Activated CD4-positive, alpha-beta memory T cell treated with anti-CD3 and anti-CD28 coated beads for 36 hours (primary cell): ENCODE measurements at places on chromosomes 2 and 18. TPM values are rescaled to one million over a fixed set of nuclear protein-coding genes. Genes with fewer than 3 reads are reported as not detected.
A peak's percentile ranks its signal among the peaks of the same experiment; 100 is the strongest.

Gene HRH4
- 0.65 TPM for total RNA-seq

Gene CCDC102B
- total RNA-seq = 2.4 TPM

Gene MATN3
- total RNA-seq = not detected

Gene PCGF1
- total RNA-seq = 26.0 TPM

Gene GTF2A1L
- not detected for total RNA-seq

DNA sequence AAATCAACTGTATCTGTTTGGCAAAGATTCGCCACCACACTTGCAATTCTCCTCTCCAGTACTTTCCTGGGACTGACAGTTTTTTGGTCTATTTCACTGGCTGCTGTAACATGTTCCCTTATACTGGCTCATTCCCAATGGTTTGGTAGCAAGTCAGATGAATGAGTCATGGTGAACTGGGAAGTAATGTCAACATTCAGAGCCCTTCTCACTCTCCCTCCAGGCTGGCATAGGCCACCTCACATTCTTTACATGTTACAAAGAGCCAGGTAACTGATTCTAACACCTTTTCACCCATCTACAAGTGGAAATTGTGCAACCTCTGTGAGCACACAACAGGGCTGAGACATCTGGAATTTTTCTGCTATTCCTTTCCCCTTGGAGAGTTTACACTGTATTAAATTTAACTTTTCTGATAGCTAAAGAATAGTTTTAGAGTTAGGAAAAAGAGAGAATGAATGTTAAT lies 111.3 kb upstream of the TLK1 start:
- no peak overlapping the region for H3K4me3 ChIP-seq
- no peak overlapping the region for H3K27ac ChIP-seq
- no peaks in the 10 kb centered on the region for H3K4me1 ChIP-seq
- no peak for DNase-seq
- H3K27me3 ChIP-seq = no peaks in the 10 kb centered on the region

- DNase-seq = peak; percentile 46
- no peaks in the 10 kb centered on the region for H3K27me3 ChIP-seq
- no peak overlapping the region for H3K4me3 ChIP-seq
- H3K4me1 ChIP-seq = peaks cover 46% of the 10 kb centered on the region
Measured at GRCh38 chr2:190693533-190694232, 44.8 kb downstream of the NAB1 start.

GRCh38 chr2:239151201-239152131 lies 249.4 kb downstream of the HDAC4 start:
- no peak overlapping the region for H3K4me3 ChIP-seq
- H3K4me1 ChIP-seq = peaks cover 16% of the 10 kb centered on the region
- no peak for DNase-seq
- peaks cover 59% of the 10 kb centered on the region for H3K36me3 ChIP-seq
- H3K27ac ChIP-seq = no peak overlapping the region

DNA sequence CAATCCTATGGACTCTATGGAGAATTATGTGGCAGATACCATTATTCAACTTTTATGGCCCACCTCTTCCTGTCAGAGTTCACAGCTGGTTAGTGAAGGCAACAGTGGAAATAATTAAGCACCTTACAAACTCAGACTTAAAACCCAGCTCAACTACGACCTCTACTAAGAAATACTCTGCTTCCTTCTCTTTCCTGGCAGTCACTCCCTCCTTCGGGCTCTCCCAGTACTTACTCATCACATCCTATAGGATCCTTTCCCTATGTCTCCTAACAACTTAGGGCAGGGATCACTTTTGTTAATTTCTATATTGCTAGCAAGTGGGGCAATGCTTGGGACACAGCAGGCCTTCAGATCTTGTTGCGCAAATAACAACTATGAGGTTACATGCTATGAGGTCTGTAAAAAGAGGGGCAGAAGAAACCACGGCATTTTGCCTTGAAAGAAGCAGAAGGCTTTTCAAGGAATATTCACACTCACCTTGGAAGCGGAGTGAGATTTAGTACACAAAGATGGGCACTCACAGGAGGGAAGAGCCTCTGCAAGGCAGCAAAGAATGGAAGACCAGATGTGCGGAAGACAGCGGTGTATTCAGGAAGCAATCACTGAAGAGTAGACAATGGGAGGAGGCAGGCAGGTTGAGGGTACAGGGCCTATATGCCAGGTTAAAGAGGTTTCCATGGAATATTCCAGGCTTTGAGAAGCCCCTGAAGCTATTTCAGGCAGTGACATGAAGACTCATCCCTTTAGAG lies 2.1 kb downstream of the STK39 start:
- H3K27ac ChIP-seq = peak overlapping the region; percentile 88
- peaks cover 7% of the 10 kb centered on the region for H3K36me3 ChIP-seq
- H3K4me1 ChIP-seq = peaks cover 38% of the 10 kb centered on the region
- H3K27me3 ChIP-seq = no peaks in the 10 kb centered on the region

DNA sequence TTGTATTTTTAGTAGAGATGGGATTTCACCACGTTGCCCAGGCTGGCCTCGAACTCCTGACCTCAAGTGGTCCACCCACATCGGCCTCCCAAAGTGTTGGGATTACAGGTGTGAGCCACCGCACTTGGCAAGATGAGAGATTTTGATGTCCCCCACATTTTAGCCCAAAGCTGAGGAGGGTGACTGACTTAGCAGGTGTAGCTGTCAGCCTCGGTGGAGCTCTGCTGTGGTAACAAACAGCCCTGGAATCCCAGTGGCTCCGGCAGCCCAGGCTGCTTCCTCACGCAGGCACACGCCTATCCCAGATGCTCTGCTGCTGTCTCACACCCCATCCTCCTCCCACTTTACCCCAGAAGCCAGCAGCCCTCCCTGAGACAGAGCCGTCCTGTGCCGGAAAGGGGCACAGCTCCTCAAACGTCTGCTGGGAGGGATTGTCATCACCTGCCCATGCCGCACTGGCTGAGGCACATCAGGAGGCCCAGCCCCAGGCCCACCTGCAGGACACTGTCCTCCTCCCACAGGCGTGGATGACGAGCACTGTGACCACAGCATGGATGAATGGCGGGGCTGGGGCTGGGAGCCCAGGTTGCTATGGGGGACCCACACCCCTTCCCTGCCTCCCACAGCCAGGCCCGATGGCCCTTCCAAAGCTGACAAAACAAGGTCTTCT lies 10.6 kb upstream of the BOK start:
- DNase-seq = no peak
- H3K36me3 ChIP-seq = no peaks in the 10 kb centered on the region
- peaks cover 30% of the 10 kb centered on the region for H3K27me3 ChIP-seq
- no peaks in the 10 kb centered on the region for H3K4me1 ChIP-seq

DNA sequence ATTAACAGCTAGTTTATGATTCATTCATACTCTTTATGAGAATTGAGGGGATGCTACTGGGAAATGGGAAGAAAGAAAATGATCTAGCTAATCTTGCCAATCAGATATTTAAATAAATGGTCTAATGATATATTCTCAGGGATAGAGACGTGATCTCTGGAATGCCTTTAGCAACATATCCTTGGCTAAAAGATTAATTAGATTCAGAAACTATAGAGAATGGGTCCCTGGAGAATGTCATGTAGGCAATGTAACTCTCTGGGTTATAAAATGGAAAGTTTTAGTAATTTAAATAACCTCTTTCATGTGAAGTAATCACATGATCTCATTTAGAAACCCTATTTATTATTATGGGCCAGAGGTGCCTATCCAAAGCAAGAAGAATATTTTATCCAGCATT lies 771.0 kb upstream of the CDH2 start:
- H3K4me3 ChIP-seq = no peak overlapping the region
- H3K27me3 ChIP-seq = no peaks in the 10 kb centered on the region
- H3K36me3 ChIP-seq = no peaks in the 10 kb centered on the region
- no peaks in the 10 kb centered on the region for H3K4me1 ChIP-seq
- no peak overlapping the region for H3K27ac ChIP-seq
- DNase-seq = no peak

- no peak for DNase-seq
- H3K4me1 ChIP-seq = no peaks in the 10 kb centered on the region
- H3K27ac ChIP-seq = no peak overlapping the region
- no peak overlapping the region for H3K4me3 ChIP-seq
- H3K36me3 ChIP-seq = no peaks in the 10 kb centered on the region
- no peaks in the 10 kb centered on the region for H3K27me3 ChIP-seq
Measured at GRCh38 chr2:95310216-95310615, 13.1 kb downstream of the KCNIP3 start.

DNA sequence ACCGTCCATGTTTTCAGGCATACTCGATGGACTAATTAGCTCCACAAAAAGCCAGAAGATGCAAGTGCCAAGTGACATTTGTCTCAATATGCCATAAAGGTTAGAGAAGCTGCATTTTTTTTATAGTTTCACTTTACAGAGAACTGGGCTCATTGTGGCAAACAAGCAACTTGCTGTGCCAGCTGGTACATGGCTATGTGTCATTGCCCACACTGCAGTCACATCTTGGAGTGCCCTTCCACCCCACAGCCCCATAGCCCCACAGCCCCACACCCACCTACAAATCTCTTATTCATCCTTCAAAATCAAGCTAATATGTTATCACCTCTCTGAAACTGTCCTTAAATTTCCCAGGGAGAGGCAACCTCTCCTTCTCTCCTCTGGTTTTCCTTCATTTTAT lies 451.9 kb downstream of the ARHGAP15 start:
- peaks cover 29% of the 10 kb centered on the region for H3K4me1 ChIP-seq
- H3K27me3 ChIP-seq = no peaks in the 10 kb centered on the region
- no peak overlapping the region for H3K4me3 ChIP-seq
- DNase-seq = peak; percentile 36

GRCh38 chr18:76720683-76721082 lies 101.7 kb upstream of the ZNF236 start:
- H3K27ac ChIP-seq = no peak overlapping the region
- DNase-seq = no peak
- H3K27me3 ChIP-seq = no peaks in the 10 kb centered on the region
- no peak overlapping the region for H3K4me3 ChIP-seq
- peaks cover 40% of the 10 kb centered on the region for H3K4me1 ChIP-seq

DNA sequence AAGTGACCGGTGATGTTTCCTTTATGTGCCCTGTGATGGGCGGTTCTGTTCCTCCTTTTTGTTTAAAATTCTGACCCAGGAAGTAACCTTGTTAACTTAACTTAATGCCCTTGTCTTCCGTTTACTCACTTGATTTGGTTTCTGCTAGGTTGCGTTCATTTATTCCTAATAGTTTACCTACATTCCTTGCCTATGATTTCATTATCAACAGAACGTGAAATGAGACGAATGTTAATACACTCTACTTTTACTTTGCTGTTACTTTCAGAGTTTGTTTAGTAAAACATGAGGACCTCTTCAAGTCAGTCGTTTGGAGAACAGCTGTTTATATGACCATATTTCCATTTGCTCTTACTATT lies 638 bp downstream of the CEP192 start:
- DNase-seq = no peak
- peak overlapping the region; percentile 96 for H3K4me3 ChIP-seq
- H3K27ac ChIP-seq = peak overlapping the region; percentile 92
- peaks cover 3% of the 10 kb centered on the region for H3K27me3 ChIP-seq
- peaks cover 16% of the 10 kb centered on the region for H3K36me3 ChIP-seq

DNA sequence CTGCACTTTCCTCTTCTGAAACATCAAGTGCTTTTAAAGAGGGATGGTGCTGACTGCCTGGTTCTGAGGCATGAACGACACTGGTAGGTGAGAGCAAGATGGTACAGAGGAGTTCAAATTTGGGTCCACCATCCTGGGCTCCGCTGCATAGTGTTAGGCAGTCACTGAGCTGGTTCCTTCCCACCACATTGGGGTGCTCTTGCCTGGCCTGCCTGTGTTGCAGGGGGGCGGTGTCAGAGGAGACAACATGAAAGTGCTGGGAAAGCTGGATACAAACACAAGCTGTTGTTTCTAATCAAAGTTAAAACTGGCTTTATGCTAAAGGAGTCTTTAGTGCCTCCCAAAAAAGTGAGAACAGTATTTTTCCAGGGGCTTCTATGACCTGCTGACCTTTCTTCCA lies 258.1 kb downstream of the GBX2 start:
- peaks cover 6% of the 10 kb centered on the region for H3K27me3 ChIP-seq
- no peak overlapping the region for H3K4me3 ChIP-seq
- no peak overlapping the region for H3K27ac ChIP-seq
- DNase-seq = no peak
- H3K36me3 ChIP-seq = peaks cover 4% of the 10 kb centered on the region
- no peaks in the 10 kb centered on the region for H3K4me1 ChIP-seq

DNA sequence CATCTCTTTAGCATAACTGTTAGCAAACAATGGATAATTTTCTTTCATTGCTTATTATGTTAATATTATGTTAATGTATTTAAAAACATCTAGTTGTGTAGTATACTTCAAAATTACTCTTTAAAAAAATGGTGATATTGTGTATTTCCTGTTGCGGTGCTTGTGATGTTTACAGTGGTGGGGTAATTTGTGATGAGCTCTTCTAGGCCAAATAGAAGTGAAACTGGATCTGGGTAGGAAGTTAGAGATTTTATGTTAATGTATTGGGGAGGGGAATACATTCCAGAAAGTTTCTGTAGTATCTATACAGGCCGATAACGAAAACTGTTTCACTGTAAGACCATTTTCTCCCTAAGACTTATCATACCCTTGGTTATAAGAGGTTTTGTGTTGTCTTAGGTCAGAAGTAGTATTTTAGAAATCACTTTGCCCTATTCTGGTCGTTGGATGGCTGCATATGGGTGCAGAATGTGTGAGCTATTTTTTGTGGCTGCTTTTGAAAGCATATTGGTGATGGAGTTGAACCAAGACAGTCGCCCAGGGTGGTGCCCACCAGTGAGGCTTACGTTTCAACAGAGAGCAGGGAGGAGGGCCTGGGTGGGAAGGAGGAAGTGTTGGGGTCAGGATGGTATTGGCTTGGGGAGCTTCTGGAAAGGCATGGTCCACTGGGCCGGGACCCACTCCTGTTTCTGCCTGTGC lies 5.8 kb downstream of the TSHZ1 start:
- peak overlapping the region; percentile 79 for H3K27ac ChIP-seq
- no peaks in the 10 kb centered on the region for H3K27me3 ChIP-seq
- no peak for DNase-seq
- no peaks in the 10 kb centered on the region for H3K36me3 ChIP-seq

DNA sequence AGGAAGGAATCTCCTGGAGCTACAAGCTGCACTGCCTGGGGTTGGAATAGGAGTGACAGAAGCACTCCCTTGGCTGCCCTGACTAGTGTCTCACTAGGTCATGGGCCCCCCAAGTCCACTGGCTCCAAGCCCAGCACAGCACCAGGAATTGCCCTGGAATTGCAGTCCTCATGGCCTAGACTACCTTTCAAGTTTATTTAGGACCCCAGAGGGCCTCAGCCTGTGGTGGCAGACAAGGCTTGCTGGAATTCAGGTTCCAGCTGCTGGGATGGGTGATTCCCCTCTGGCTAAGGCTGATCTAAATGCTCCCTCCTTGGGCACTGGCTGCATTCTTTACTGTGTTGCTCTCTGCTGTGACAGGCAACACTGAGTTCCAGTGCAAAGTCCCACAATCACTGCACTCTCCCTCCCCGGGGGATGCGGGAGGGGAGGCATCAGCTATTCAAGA lies 14.0 kb downstream of the STRADB start:
- no peaks in the 10 kb centered on the region for H3K27me3 ChIP-seq
- DNase-seq = no peak
- H3K27ac ChIP-seq = no peak overlapping the region
- H3K36me3 ChIP-seq = peaks cover 36% of the 10 kb centered on the region

- H3K36me3 ChIP-seq = no peaks in the 10 kb centered on the region
- DNase-seq = no peak
- no peak overlapping the region for H3K27ac ChIP-seq
- no peak overlapping the region for H3K4me3 ChIP-seq
- no peaks in the 10 kb centered on the region for H3K27me3 ChIP-seq
Measured at GRCh38 chr2:54417577-54417976, 38.5 kb upstream of the SPTBN1 start.

GRCh38 chr2:12928775-12929401 lies 212.2 kb downstream of the TRIB2 start:
- no peak overlapping the region for H3K4me3 ChIP-seq
- H3K36me3 ChIP-seq = no peaks in the 10 kb centered on the region
- peaks cover 17% of the 10 kb centered on the region for H3K4me1 ChIP-seq
- no peak for DNase-seq
